NCI-H1694 (cell line): ENCODE measurements at places on chromosomes 16 and 17.
A peak's percentile ranks its signal among the peaks of the same experiment; 100 is the strongest.

DNA sequence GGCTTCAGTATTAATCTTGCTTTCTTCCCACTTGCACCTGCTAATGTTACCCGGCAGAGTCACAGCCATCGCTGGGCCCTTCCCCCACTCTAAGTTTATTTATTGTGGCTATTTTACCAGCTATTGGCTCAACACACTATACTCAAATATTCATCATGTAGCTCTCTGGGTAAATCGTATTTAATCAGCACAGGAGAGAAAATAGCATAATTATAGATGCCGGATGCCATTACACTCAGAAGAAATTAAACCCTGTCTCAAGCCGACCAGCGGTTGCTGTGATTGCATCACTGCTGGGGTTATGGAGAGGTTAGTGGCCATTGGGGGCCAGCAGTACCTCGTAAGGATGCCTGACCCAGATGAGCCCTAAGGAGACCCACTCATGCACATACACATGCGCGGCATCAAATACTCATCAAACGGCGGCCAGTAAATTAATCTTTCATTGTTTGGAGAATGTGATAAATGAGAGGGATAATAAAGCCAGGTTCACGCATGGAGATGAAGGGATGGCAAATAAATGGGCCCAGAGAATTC lies 269.5 kb upstream of the ZFHX3 start:
- DNase-seq, result no peak

DNA sequence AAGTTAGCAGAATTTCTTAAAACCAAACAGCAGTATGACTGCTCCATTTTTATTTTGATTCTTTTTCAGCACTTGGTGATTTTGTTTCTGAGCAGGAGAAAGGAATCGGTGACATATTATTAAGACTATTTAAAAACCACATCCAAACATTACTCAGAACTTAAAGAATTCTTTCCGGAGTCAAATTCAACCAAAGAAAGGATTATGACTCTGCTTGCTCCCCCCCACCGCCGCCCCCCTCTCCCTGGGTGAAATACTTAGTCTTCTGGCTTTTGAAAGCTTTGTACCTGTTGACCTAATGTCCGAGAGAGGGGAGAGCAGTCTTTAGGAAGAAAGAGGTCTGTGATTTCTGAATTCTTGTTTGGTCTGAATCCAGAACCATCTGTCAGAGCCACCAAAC lies 17.9 kb upstream of the COL1A1 start:
- no peak for DNase-seq

- DNase-seq, result no peak
These were observed 74.9 kb upstream of the HS3ST2 start for GRCh38 chr16:22739077-22739476.

- no peak for DNase-seq
These were observed 86.5 kb downstream of the NDE1 start for GRCh38 chr16:15736529-15736928.

DNA sequence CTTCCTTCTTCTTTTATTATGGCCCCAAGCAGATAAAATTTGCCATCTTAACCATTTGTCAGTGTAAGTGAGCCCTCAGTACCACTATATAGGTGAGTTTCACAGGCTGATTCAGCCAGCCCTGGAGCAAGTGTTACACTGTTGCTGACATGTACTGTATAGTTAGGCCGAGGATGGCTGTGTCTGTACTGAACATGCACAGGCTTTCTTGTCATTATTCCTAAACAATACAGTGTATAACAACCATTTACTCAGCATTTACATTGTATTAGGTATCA lies 53.7 kb downstream of the AMFR start:
- no peak for DNase-seq

DNA sequence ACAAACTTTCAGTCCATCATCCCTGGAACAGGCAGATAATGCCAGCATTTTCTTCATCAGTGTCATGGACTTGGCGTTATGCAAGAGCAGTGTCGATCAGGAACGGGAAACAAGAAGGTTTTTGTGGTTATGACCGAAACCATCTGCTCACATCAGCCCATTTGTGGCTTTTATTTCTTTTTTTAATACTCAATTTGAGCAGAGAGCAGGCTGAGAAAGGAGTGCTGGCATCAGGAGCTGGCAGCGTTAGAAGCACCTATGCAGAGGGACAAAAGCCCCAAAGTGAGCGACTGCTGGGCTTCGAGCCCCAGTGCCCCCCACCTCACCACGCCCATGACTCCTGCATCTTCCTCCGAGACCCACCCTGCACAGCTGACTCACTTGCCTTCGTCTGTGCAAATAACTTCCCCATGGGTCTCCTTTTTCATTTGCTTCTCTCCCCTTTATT lies 16.2 kb upstream of the CD300E start:
- DNase-seq, result no peak

DNA sequence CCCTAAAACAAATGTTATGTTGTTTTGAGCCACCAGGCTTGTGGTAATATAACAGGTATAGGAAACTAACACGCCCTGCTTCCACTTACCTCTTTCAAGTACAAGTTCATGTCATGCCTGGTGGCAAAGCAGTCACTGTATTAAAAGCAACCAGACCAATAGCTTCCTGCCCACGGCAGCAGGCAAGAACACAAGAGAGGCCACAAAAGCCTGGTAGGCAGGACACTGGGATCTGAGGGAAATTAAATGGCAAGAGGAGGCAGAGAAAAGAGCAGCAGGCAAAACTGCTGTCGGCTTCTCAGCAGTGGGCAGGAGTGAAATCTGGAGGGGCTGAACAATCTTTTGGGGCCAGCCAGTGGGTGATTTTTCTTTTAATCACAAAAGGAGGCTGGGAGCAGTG lies 2.2 kb downstream of the CYTH1 start:
- no peak for DNase-seq

- DNase-seq, result no peak
These were observed 20.1 kb upstream of the SLC46A1 start for GRCh38 chr17:28426081-28426519.

DNA sequence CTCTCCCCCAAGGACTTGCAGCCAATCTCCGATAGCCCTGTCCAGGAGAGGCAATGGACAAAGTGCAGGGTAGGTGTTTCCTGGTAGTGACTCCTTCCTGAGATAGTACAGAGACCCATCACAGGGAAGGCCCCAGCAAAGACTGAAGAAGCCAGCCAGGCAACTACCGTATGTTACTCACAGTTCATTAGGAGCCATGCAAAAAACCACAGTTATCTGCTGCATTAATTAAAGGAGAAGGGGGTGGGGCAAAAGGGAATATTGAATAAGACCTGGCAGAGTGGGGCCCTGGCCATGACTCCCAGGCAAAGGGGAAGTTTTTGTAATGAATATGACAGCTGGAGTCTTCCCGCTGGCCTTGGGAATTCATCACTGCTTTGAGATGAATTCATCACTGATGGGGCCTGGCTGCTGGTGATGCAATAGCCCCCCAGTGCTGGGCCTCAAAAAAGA lies 2.5 kb upstream of the SLC13A2 start:
- no peak for DNase-seq

DNA sequence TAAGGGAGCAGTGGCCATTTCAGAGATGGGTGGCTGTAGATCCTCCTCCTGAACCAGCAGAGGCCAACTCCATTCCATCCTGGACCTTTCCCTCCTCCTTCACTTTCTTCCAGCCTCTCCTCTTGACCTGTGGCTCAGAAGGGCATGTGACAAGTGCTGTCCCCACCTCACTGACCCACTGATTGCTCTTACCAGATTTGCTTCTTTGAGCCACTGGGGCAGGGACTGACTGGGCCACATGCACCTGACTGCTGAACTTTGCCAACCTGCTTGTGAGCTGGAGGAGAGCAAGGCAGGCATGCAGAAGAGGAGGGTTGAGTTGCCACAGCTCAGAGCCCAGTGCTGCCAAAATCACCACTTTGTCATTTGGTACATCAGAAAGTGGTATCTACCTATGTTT lies 68.3 kb downstream of the MSI2 start:
- no peak for DNase-seq

GRCh38 chr17:45645330-45645729 lies 138.8 kb upstream of the CRHR1 start:
- no peak for DNase-seq

DNA sequence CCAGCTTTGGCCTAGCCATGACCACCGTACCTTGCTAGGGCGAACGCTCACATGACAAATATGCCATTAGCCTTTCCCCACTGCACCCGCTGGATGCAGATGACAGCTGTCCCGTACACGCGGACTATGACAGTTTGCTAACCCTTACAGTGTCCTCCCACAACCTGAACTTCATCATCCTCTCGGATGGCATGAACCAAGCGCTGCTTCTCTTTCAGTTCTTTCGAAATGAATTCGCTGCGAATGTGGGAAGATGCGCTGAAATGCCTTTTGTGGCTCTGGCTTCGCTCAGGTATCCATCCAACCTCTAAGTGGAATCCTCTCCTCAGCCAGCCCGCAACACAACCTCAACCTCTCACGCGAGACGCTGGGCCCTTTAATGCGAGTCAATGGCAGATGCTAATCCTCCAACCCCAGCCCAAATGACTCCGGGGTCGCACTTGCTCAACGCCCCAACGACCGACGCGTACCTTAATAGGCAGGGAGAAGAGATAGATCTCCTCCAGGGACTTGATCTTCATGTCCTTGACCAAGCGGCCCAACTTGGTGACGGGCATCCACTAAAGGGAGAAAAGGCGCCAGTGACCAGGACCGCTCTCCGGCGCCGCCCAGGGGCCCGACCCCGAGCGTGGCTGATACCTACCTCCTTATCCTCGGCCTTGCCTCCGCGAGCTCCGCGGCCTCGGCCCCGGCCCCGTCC lies 670 bp downstream of the RPS2 start:
- no peak for DNase-seq

DNA sequence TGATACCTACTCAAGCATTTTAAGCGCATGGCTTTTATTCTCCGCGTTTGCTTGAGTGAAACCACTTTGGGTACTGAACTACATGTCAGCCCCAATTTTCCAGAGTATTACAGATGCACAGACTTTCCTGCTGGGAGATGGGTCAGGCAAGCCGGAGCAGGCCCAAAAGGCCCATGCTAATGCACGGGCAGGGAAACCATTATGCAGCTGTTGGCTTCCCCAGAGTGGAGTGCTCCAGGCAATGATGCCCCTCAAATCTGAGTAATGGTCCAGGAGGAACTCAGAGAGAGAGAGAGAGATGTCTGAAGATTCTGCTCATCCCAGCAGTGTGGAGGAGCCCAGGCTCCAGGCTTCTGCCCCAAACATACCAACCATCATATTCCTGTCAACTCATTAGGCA lies 80.2 kb downstream of the CDH11 start:
- no peak for DNase-seq

DNA sequence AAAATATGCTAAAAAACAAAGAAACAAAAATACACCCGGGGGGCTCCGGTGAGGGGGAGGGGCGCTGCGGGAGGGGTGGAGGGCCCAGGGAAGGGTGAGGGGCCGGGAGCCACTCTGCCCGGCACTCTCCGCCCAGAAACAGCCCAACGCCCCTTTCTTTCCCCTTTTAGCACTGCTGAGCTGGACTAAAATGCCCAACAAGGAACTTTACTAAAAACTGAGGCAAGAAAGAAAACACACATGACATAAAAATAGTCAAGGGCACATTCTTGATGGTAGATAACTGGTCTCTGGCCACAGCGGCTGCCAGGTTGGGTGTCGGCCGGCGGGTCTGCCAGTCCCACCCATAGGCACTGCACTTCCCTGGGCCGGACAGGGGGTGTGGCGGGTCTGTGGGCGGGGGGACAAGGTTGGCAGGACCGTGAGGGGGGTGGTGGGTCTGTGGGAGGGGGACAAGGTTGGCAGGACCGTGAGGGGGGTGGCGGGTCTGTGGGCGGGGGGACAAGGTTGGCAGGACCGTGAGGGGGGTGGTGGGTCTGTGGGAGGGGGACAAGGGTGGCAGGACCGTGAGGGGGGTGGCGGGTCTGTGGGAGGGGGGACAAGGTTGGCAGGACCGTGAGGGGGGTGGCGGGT lies 20.9 kb downstream of the METRNL start:
- no peak for DNase-seq

DNA sequence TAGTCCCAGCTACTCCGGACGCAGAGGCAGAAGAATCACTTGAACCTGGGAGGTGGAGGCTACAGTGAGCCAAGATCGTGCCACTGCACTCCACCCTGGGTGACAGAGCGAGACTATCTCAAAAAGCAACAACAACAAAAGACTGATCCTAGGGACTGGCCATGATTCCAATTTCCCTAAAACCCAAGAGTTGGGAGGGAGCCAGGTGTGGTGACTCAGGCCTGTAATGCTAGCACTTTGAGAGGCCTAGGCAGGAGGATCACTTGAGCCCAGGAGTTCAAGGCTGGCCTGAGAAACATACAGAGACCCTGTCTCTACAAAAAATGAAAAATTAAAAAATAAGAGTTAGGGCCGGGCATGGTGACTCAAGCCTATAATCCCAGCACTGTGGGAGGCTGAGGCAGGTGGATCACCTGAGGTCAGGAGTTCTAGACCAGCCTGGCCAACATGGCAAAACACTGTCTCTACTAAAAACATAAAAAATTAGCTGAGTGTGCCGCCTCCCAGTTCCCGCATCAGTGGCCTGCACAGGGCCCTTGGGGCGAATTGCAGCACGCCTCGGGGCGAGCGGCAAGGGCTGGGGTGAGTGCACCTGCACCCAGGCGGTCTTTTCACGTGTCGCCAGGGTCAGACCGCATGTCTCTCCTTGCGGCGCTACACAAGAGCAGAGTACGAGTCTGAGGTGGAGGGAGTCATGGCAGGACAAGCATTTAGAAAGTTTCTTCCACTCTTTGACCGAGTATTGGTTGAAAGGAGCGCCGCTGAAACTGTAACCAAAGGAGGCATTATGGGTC lies 40.8 kb downstream of the CDH3 start:
- DNase-seq, result no peak

GRCh38 chr17:79332011-79332554 lies 257.5 kb downstream of the ENGASE start:
- DNase-seq, result no peak

DNA sequence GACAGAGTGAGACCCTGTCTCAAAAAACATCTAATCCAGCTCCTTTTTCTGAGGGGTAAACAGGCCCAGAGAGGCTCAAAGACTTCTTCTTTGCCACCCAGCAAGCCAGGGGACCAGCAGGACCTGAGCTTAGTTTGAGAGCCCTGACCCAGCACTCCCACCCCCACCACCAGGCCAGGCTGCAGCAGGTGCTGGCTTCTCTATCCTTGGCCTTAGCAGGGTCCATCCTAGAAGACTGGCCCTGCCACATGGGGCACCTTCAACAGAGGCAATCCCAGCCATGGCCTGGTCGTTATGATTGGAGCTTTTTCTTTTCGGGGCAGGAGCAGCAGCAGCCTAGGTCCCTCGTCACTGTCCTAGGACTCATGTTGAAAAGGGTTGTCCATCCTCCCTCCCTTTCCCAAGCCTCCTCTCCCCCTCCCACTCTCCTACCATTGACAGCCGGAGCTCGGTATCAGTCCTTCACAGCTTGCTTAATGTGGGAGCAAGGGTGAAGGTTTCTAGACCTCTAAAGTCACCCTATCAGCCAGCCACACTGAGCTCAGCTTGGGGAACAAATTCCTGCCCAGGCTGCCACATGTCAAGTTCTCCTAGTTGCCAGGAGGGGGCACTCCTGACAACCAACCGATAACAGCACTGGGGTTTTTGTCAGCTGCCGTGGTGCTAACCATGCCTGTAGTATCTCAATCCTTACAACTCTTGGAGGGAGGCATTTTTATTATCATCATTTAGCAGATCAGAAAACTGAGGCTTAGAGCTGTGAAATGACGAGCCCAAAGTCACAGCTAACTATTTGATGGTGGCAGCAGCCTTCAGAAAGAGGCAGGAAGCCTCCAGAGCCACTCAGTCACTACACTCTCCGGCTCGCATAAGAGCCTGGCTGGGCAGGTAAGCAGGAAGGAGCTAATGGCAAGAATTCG lies 11.2 kb downstream of the MRPL27 start:
- DNase-seq, result peak; percentile 77
